ENCODE measurements at places on chromosomes 13 and 19. TPM values are rescaled to one million over a fixed set of nuclear protein-coding genes. Genes with fewer than 3 reads are reported as not detected.

Gene ZNF625
- total RNA-seq, result 4.9 TPM

Gene LIM2
- 1.0 TPM for total RNA-seq

Gene TMEM238
- total RNA-seq, result 11.7 TPM

DNA sequence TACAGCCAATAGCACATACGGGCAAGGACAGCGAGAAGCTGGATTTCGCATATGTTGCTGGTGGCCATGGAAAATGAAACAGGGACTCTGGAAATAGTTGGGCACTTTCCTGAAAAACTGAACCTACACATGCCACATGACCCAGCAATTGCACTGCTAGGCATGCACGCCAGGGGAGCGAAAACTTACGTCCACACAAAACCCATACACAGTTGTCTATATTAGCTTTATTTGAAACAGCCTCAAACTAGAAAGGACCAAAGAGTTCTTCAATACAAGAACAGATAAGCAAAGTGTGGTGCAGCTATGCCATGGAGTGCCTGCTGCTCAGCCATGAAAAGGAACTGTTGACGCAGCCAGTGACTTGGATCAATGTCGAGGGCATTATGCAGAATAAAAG is 7.3 kb upstream of the SPACA7 start:
- no peak for DNase-seq
- peaks cover 6% of the 10 kb centered on the region for H3K36me3 ChIP-seq
- no peaks in the 10 kb centered on the region for H3K4me1 ChIP-seq
- no peak overlapping the region for H3K27ac ChIP-seq

DNA sequence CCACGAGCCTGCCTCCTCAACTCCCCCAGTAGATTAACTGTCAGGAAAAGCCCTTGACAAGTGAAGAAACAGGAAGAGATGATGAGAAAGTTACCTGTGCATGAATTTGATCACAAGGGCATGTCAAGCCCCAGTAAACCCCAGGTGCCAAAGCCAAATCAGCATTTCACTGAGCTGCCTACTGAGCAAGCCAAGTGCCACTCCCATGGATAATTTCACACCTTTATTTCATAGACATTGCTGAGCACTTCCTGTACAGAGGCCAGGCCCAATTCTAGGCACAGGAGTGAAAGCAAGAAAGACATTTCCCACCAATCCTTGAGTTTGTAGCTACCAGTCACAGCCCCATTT is 2.4 kb downstream of the GADD45GIP1 start:
- no peak for DNase-seq
- peak overlapping the region; percentile 80 for H3K27ac ChIP-seq
- H3K36me3 ChIP-seq, result peaks cover 5% of the 10 kb centered on the region

DNA sequence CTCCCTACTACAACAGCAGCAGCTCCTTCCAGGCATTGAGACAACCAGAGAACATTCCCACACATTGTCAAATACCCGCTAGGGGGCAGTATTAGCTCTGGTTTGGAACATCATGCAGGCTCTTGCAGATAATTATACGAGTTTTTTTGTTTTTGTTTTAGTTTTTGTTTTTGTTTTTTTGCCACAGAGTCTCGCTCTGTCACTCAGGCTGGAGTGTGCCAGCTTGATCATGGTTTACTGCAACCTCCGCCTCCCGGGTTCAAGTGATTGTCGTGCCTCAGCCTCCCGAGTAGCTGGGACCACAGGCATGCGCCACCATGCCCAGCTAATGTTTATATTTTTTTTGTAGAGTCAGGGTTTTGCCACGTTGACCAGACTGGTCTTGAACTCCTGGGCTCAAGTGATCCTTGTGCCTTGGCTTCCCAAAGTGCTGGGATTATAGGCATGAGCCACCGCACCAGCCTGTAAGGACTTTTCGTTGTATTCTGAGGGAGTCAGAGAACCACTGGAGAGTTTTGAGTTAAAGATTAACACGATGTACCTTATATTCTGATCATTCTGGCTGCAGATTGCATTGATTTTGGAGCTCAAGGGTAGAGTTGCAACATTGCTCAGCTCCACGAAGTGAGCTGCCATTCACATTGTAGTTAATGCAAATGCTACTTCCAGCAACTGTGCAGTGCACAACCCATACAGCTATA is 41.7 kb upstream of the CEACAM20 start:
- peaks cover 7% of the 10 kb centered on the region for H3K27me3 ChIP-seq
- peaks cover 6% of the 10 kb centered on the region for H3K4me1 ChIP-seq
- no peak overlapping the region for H3K4me3 ChIP-seq
- H3K27ac ChIP-seq, result no peak overlapping the region
- DNase-seq, result peak; percentile 77

DNA sequence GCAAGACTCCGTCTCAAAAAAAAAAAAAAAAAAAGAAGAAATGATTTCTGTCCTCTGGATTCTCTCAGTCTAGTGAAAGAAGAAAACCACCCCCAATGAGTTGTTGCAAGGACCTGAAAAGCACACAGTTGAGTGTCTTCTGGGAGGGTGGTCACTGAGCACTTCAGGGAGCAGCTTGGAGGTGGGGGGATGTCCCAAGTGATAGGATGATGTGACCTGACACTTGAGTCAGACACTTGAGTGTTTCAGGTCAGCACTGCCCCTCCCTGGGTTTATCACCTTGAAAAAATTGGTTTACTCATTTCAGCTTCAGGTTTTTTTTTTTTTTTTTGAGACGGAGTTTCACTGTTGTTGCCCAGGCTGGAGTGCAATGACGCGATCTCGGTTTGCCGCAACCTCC is 63.2 kb downstream of the ZNF823 start:
- H3K4me3 ChIP-seq, result no peak overlapping the region
- H3K4me1 ChIP-seq, result peaks cover 24% of the 10 kb centered on the region
- H3K36me3 ChIP-seq, result peaks cover 20% of the 10 kb centered on the region
- H3K27ac ChIP-seq, result no peak overlapping the region

- no peaks in the 10 kb centered on the region for H3K36me3 ChIP-seq
- H3K4me3 ChIP-seq, result no peak overlapping the region
- no peaks in the 10 kb centered on the region for H3K4me1 ChIP-seq
Measured at GRCh38 chr13:98105929-98106336, 37.0 kb upstream of the FARP1 start.

All from activated T-cell treated with anti-CD3 and anti-CD28 coated beads, Interleukin-2, amount 50 U/mL, for 72 hours (primary cell).